ENCODE measurements at places on chromosomes 2 and 18. TPM values are rescaled to one million over a fixed set of nuclear protein-coding genes. Genes with fewer than 3 reads are reported as not detected.
A peak's percentile ranks its signal among the peaks of the same experiment; 100 is the strongest.

Gene OR6B2
- not detected for total RNA-seq

Gene SLC16A14
- 2.0 TPM for total RNA-seq

GRCh38 chr2:175929850-175930249 is 72.2 kb downstream of the LNPK start:
- no peak for DNase-seq

Gene MAL
- 1.2 TPM for total RNA-seq

GRCh38 chr18:64620971-64621560 is 472.2 kb upstream of the LINC00305 start:
- DNase-seq, result no peak

Gene B3GNT7
- 4.0 TPM for total RNA-seq

Gene FRZB
- 122 TPM for total RNA-seq

DNA sequence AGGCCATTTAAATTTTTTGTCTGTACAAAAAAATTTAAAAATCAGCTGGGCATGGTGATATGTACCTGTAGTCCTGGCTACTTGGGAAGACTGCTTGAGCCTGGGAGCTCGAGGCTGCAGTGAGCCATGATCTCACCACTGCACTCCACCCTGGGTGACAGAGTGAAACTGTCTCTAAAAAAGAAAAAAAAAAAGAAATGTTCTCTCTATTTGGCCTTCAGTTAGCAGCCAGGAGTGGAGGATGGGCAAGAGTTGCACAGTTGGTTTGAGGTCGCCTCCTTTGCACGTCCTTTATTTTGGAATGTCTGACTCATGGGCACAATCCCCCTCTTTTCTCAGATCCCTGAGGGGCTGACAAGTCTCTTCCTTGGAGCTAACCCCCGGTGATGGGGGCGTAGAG is 26.3 kb downstream of the ITM2C start:
- DNase-seq, result peak; percentile 31

Gene MARCHF4
- total RNA-seq, result not detected

DNA sequence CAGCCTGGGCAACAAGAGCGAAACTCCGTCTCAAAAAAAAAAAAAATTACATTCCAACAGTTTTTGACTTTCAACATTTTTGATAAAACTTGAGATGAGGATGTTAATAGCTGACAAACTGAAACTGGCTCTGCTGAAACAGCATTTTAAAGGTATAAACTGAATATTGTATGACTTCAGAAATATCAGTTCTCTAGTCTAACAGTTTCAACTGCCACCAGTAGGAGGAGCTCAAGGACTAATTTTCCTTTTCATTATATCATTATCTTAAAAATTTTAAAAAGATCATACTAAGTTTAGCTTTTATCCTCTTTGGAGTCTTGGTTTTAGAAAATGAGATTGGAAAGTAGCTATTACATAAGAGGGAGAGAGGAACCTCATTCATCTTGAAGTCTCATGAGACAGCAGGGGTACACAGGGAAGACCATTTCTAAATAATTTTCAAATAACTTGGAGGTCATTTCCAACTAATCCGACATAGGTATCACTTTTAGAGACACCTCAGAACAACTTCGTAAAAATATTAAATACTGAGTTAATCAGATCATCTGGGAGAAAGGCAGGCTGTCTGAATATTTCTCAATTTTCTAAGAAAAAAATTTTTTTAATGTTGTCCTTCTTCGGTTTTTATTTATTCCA is 37.6 kb upstream of the MCM6 start:
- no peak for DNase-seq

Gene SERPINB3
- not detected for total RNA-seq

- DNase-seq, result no peak
These were observed 45.8 kb downstream of the DHX57 start for GRCh38 chr2:38829971-38830370.

- DNase-seq, result no peak
These were observed 172.7 kb upstream of the TRIB2 start for GRCh38 chr2:12543978-12544558.

DNA sequence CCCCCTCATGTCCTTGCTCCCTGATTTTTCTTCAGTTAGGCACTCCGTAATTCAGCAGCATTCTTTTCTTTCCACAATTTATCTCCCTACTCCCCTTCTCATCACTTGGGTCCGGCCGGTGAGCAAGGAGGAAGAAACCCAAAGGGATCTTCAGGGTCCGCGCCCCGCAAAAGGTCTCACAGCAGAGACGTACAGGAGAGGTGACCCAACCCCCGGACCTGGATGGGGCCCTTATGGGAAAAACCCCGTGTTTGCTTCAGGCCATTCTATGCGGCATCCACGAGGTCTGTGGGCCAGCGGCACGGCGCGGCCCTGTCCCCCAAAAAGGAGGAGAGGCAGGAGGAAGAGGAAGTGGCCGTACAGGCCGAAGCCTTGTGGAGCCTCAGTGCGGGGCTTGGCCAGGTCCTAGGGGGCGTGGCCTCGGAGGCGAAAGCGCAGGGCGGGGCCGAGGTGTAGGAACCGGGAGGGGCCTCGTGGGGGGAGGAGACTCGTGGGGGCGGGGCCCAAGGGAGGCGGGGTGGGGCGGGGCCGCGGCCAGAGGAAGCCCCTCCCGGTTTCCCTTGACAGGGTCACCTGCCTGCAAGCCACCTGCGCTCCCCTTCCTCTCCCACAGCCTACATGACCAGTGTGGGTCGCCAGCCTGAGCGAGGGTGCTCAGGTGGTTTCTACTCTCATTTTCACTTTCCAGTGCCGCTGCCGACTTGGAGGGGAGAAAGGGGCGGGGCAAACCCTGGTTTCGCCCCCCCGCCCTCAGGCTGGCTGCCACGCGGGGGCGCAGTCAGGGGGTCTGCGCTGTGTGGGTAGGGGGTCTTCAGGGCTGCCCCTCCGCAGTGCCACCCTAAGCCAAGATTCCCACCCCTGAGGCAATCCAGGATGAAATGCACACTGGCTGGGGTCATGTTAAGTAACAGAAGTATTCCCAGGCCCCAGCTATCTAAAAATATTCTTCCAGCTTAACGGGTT is 156.4 kb upstream of the XPO1 start:
- DNase-seq, result peak; percentile 97

- no peak for DNase-seq
These were observed 1074.4 kb upstream of the GYPC start for GRCh38 chr2:125581557-125581956.

Gene RNMT
- 30.2 TPM for total RNA-seq

GRCh38 chr18:51164342-51164741 is 33.1 kb downstream of the MEX3C start:
- DNase-seq, result no peak

GRCh38 chr18:3279201-3280185 is 17.6 kb downstream of the MYL12B start:
- no peak for DNase-seq

GRCh38 chr2:185811580-185811979 is 73.0 kb downstream of the FSIP2 start:
- DNase-seq, result no peak

DNA sequence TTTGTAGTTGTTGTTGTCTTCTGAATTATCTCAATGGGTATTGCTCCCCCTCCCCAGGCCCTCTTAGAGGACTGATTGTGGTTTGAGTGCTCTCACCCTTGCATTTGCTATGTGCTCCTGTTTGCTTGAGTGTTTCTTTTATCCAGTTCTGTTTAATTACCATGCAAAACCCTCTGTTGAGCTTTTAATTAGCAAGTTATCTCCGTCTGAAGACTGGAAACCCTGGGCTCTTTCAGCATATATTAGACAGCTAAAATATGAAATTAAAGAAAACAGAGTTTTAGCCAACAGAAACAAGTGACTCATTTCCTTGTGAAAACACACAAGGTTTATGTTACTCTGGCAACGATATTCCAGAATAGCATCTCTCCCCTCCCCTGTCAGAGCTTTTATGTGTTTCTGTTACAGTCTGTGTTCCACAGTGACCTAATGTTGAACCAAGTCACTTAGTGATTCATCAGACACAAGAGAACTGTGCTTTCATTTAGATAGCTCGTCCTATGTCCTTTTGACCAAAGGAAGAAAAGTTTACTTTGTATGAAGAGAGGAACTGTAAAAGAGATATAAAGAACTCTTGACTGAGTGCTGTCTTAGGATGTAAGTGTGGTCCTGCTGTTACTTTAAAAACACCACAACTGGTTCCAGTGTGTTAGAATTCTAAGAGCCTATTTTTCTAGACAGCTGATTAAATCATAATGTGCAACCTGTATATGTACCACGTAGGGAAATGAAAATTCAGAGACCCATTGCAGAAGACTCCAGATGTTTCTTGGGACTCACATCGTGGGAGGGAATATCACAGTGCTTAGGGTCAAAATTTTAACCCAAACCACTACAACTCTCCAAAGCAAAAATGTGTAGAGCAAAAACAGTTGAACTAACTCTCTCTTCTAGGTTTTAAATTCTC is 172.8 kb upstream of the RBMS1 start:
- no peak for DNase-seq

DNA sequence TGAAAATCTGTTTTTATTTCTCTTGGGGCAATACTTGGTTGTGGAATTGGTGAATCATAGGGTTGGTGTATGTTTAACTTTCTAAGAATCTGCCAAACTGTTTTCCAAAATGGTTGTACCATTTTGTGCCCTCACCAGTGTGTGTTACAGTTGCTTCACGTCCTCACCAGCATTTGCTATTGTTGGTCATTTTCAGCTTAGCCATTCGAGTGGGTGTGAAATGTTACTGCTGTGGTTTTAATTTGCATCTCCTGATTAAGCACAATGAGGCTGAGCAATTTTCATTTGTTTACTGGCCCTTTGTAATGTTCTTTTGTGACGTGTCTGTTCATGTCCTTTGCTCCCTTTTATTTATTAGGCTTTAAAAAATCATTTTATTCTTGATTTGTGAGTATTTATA is 49.7 kb downstream of the FOSL2 start:
- no peak for DNase-seq

DNA sequence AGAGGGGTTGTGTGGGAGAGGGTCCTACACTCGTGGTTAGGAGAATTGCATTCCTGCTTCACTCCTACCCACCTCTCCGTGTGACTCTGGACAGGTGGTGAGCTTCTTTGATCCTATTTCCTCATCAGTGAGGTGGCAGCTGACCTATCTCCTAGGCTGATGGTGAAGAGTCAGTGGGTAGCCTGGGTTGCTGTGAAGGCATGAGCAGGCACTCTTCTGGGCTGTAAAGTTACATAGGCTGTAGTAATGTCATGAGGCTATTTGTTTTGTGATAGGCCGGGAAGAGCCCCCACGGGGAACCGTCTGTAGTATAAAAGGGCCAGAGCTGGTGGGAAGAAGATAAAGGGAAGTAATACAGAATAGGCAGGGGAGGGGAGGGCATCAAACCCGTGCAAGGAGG is 83.8 kb downstream of the TMEM247 start:
- no peak for DNase-seq

GRCh38 chr2:35447821-35448220 is 907.8 kb upstream of the CRIM1 start:
- DNase-seq, result no peak

Gene SERPINB12
- not detected for total RNA-seq

DNA sequence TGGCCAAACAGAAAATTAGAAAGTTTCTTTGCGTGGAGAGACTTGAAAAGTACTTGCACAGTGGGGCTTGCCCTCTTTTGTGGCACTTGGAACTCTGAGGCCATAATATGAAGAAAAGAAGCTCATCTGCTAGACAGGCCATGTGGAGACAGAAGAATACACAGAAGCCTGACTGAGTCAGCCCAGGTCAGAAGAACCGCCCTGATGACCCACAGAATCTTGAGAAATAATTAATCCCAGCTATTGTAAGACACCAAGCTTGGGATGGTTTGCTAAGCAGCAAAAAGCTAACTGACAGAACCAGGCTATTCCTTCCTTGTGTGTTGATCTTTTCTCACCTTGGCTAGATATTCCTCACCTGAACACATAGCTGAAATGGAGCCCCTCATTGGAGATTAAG is 33.7 kb downstream of the G6PC2 start:
- DNase-seq, result no peak

- no peak for DNase-seq
These were observed 35.8 kb upstream of the FIGN start for GRCh38 chr2:163771596-163771995.

Gene ICA1L
- 10.3 TPM for total RNA-seq

GRCh38 chr2:77567723-77568122 is 45.5 kb upstream of the LRRTM4 start:
- DNase-seq, result no peak

- DNase-seq, result no peak
These were observed 74.9 kb upstream of the ARL4C start for GRCh38 chr2:234571620-234572407.

Gene UGT1A10
- not detected for total RNA-seq

Gene UPP2
- not detected for total RNA-seq

GRCh38 chr2:158403237-158403636 is 53.3 kb downstream of the CCDC148 start:
- no peak for DNase-seq

DNA sequence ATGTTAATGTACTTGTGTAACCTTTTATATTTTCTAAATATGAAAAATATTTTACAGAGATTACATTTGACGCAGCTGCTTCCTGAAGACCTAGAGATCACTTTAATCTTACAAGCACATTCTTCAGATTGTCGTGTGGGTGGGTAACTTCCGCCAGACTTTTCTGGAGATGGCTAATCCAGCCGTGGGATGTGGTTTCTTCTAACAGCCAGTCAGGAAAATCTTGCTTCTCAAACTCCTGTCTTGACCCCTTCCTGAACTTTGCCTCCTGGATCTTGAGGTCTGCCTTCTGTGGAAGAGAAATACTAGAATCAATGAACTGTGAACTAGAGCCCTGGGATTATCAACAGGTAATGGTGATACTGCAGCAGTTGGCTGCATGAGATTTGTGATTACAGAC is 401.6 kb upstream of the TNP1 start:
- DNase-seq, result no peak

DNA sequence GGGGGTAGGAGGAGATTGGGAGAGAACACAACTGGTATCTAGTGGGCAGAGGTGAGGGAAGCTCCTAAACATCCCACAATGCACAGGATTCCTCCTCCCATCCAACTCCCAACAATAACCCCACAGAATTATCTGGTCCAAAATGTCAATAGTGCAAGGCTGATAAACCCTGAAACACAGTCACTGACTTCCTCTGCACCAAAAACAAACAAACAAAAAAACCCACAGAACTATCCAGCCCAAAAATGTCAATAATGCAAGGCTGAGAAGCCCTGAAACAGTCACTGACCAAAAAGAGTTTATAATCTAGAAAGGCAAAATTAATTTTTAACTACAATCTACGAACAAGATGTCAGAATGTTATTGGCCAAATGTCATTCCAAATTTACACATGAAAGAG is 9.8 kb downstream of the TMX3 start:
- no peak for DNase-seq

GRCh38 chr2:172639823-172640222 is 83.9 kb downstream of the PDK1 start:
- no peak for DNase-seq

DNA sequence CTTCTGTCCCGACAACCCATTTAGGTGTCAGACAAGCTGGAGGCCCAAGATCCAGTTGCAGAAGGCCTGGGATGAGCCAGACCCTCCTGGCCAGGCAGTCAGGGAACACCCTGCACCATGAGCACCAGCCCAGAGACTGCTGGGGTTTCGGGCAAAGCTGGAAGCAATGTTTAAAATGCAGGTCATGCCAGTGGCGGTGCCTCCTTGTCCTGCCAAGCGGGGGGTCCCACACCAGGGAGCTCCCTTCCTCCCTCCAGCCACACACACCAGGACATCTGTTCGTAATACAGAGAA is 230.2 kb downstream of the ATAD2B start:
- peak; percentile 41 for DNase-seq

Measured in aorta (tissue), 5 donors.